Adrenal gland (tissue), 19 donors: ENCODE measurements at places on chromosomes 12 and 14.

- DNase-seq = no peak
These were observed 12.0 kb upstream of the CELA1 start for GRCh38 chr12:51358496-51358895.

DNA sequence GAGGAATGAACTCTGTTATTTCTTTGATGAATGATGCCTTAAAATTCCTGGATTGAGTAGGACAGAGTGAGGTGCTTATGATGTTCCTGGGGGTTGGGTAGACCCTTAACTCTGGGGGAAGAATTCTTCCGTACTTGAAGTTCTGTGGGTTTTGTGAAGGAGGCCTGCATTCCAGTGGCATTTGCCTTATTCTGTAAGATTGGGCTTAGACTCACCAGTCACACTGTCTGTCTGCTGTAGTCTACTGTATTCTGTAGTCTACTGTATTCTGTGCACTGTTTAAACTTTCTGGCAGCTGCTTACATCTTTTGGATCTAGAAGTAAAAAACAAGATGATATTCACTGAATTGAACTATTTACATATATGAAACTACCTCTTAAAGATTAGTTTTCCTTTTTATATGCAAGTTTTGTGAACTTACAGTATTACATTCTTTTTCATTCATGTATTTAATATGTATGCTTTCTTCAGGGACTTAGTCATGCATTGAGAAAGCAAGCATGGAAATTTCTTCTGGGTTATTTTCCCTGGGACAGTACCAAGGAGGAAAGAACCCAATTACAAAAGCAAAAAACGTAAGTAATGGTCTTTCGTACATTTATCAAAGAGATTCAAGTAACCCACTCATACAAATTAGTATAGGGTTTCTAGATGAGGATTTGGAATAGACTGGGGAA, 42.3 kb upstream of the TPH2 start:
- DNase-seq = no peak

DNA sequence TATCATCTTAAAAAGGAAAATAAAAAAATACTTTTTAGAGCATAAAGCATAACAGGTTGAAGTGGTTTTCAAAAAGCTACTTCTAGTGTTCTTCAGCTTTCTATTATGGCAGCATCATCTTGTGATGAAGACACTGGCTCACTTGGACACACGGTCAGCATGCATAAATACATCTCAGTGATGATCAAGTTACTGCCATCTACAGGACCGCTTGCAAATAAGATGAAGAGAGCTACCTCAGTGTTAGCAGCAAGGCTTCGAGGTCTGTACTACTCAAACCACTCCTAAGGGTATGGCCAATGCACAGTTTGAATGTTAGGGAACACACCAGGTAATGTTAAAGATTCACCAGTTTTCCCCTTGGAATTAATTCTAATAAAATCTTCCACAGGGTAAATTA, 58.8 kb downstream of the GALC start:
- no peak for DNase-seq

DNA sequence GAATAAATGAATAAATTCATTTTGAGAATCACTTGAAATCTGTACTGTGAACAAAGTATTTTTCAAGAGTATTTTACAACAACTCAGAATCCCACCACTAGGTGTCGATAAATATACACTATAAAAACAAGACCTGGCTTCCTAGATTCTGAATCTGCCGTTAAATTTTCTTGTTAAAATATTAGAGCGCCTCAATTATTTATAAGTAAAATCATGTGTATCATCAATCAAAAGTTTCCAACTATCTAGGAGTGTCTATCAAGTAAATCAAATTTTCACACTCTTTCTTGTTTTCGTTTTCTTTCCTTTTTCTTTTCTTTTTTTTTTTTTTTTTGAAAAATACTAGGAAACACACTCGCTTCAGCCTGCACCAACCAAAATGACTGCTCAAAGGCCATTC, 179.2 kb upstream of the DCN start:
- no peak for DNase-seq

DNA sequence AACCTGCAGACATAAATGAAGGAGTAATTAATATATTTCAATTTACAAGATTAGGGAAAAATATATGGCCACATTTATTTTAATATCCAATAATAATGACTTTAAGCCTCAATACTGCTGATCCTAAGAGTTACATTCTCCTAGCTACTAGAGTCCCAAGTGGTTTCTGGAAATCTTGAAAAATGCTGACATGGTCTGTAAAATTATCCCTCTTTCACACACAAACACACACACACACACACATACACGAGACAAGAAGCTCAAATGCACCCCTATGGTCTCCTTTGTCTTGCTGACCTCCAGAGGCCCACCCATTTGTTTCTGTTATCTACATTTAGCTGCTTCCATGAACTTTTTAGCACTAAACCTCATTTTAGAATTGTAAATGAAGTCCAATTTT, 53.0 kb upstream of the USP15 start:
- DNase-seq = no peak
